CD14-positive monocyte (primary cell): ENCODE measurements at places on chromosomes 2 and 18. TPM values are rescaled to one million over a fixed set of nuclear protein-coding genes. Genes with fewer than 3 reads are reported as not detected.

DNA sequence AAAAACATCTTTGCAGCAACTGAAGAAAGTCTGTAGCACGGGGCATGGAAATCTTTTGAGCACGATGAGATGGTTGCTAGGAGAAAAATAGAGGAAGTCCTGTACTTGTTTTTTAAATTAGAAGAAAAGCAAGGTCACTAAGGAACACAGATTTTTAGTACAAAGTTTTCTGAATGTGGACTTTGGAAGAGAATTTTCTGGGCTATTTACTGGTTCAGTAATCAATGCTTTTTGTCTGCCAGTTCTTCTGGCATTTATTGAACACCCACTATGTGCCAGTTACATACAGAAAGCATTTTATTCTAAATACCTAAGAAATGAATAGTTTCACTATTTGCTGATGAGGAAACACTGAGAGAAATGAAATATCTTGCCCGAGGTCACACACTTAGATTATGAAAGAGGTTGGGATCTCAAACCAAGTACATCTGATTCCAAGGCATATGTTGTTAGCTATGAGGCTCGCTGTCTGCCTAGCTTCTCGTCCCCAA is 15.6 kb upstream of the MAP3K20 start:
- DNase-seq, result peak; percentile 46
- no peaks in the 10 kb centered on the region for H3K27me3 ChIP-seq
- peak overlapping the region; percentile 45 for H3K27ac ChIP-seq

- no peak overlapping the region for H3K27ac ChIP-seq
- no peak overlapping the region for H3K4me3 ChIP-seq
- H3K4me1 ChIP-seq, result no peaks in the 10 kb centered on the region
- H3K27me3 ChIP-seq, result no peaks in the 10 kb centered on the region
- H3K36me3 ChIP-seq, result peaks cover 3% of the 10 kb centered on the region
Measured at GRCh38 chr2:232236200-232236599, 142.4 kb upstream of the ALPP start.

- H3K4me1 ChIP-seq, result no peaks in the 10 kb centered on the region
- no peaks in the 10 kb centered on the region for H3K36me3 ChIP-seq
- DNase-seq, result no peak
- H3K4me3 ChIP-seq, result no peak overlapping the region
- no peaks in the 10 kb centered on the region for H3K27me3 ChIP-seq
Measured at GRCh38 chr18:58796220-58796619, 68.5 kb upstream of the ZNF532 start.

- DNase-seq, result no peak
- H3K36me3 ChIP-seq, result no peaks in the 10 kb centered on the region
- no peaks in the 10 kb centered on the region for H3K4me1 ChIP-seq
Measured at GRCh38 chr2:18243816-18244215, 316.6 kb downstream of the RDH14 start.

DNA sequence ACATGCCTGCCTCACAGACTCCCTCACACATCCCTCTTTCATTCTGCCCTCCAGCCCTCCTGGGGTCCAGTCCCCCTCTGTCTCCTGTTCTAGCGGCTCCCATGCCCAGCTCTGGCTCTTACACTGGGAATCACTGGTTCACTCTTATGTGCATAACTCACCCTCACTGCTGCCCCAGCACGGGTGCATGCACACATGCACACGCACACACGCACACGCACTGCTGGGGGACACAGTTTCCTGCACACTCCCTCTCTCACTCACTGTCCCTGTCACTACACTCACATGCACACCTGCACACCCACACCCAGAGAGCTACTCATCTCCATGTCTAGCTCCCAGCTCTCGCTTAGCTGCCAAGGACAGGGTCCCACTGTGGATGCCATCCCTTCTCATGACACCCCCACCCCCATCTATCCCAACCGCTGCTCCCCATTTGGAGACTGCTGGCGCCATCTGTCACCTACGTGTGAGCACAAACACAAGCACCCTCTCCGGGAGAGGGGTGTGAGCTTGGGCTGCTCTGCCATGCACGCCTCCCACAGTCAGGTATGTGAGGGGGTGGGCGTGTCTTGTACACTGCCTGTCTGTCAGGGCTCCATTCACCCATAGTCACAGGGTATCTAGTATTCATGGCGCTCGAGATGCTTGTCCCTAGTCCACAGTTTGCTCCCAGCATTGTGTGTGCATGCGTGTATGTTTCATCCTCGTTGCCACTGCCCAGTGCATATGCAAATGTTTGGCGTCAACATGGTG is 1.8 kb downstream of the ASIC4 start:
- H3K36me3 ChIP-seq, result no peaks in the 10 kb centered on the region
- H3K4me3 ChIP-seq, result no peak overlapping the region
- no peaks in the 10 kb centered on the region for H3K4me1 ChIP-seq
- no peak overlapping the region for H3K27ac ChIP-seq
- no peak for DNase-seq
- peaks cover 26% of the 10 kb centered on the region for H3K27me3 ChIP-seq

DNA sequence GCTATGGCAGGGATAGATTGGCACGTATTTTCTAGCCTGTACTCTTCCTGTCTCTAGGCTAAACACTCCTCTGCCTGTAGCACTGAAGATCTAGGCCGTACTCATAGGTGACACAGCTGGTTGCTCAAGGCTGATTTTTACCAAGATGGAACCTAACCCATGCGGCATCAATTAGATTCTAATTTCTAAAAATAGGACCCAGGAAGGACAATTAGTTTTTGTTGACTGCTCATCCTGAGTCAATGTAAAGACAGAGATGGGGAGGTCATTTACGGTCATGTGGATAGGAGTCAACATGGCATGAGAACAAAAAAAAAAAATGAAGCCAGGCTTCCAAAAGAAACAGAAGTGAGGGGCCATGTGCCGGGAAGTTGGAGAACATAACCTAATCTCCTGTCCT is 360.7 kb upstream of the ETAA1 start:
- no peak overlapping the region for H3K4me3 ChIP-seq
- DNase-seq, result no peak
- no peaks in the 10 kb centered on the region for H3K36me3 ChIP-seq
- H3K27me3 ChIP-seq, result no peaks in the 10 kb centered on the region
- no peak overlapping the region for H3K27ac ChIP-seq

- no peaks in the 10 kb centered on the region for H3K4me1 ChIP-seq
- no peak overlapping the region for H3K4me3 ChIP-seq
- H3K36me3 ChIP-seq, result no peaks in the 10 kb centered on the region
- DNase-seq, result no peak
- H3K27me3 ChIP-seq, result no peaks in the 10 kb centered on the region
Measured at GRCh38 chr2:227241005-227241404, 76.6 kb downstream of the COL4A3 start.

DNA sequence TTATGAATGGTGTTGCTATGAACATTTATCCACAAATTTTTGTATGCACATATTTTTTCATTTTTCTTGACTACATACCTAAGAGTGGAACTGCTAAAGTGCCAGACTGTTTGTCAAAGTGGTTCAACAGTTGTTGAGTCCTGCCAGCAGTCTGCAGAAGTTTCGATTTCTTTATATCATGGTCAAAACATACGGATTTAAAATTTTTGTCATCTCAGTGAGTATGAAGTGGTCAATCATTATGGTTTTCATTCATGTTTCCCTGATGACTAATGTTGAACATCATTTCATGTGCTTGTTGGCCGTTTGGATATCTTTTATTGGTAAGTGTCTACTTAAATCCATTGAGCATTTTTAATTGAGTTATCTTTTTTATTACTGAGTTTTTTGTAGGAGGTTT is 39.2 kb downstream of the CCDC138 start:
- no peaks in the 10 kb centered on the region for H3K27me3 ChIP-seq
- no peak for DNase-seq
- no peaks in the 10 kb centered on the region for H3K36me3 ChIP-seq
- no peaks in the 10 kb centered on the region for H3K4me1 ChIP-seq
- no peak overlapping the region for H3K4me3 ChIP-seq

DNA sequence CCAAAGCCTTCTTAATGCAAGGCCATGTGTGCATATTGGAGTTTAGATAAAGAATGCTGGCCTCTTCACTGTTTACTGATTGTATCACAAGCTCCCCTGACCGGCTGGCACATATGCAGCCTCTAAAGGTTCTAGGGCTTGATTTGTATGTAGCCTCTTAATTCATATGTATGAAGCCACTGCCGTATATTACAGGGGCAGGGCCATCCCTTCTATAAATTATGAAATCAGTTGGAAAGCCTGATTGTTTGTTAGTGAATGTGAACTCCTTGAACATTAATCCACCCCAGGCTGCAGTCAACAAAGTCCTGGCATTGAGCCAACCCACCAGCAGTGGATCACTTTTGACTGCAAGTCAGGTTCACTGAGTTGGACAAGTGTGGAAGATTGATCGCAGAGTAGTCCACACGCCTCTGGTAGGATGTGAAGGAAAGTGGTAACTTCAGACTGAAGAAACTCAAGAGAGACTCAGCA is 61.6 kb upstream of the PARD3B start:
- DNase-seq, result no peak
- no peak overlapping the region for H3K4me3 ChIP-seq
- H3K36me3 ChIP-seq, result no peaks in the 10 kb centered on the region
- H3K4me1 ChIP-seq, result no peaks in the 10 kb centered on the region

DNA sequence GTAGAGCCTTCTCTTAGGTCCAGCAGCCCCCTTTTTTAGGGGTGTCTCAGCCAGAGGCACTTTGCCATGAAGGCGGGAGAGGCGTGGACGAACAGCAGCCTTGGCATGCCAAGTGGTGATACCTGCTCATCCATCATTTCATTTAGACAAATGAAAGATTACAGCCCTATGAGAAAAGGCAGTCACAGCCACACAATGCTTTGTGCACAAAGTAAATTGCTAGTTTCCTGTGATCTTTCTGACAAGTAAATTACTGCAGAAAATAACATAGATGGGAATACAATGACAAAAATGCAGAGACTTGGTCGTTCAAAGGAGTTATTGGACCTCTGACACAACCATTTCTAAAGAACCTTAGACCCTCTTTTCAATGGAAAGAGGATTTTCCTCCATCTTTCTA is 94.9 kb downstream of the RND3 start:
- DNase-seq, result no peak
- H3K27ac ChIP-seq, result no peak overlapping the region
- H3K4me1 ChIP-seq, result no peaks in the 10 kb centered on the region

DNA sequence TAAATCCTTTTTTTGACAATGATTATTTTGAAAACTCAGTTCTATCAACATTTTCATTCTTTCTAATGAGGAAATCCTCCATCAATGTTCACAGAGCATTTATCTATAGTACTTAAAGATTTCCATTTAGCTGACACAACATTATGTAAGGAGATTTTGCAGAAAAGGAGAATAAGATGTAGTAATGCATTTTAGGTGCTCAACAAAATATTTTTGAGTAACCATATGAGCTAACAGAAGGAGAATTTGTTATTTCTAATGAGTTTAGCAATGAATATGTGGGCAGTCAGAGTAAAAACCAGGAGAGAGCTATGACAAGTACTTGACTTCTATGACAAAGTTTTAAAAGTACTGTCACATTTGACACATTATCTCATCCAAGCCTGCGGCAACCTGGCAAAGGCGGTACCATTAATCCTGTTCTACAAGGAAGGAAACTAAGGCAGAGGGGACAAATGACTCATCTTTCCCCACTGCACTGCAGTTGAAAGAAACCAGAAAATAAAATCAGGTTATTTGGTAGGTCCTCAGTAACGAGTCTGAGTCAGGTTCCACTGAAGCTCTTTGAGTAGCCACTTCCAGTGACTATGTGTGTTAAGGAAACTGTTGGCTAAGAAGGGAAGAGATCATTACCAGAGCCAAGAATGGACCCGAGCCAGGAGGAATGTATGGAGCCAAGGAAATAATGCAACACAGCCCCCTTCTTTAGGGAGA is 134.1 kb upstream of the ITGB6 start:
- H3K27ac ChIP-seq, result no peak overlapping the region
- no peaks in the 10 kb centered on the region for H3K27me3 ChIP-seq
- peaks cover 6% of the 10 kb centered on the region for H3K36me3 ChIP-seq
- no peak for DNase-seq
- peaks cover 5% of the 10 kb centered on the region for H3K4me1 ChIP-seq

GRCh38 chr2:11775384-11775783 is 29.0 kb downstream of the LPIN1 start:
- H3K27me3 ChIP-seq, result no peaks in the 10 kb centered on the region
- no peak overlapping the region for H3K27ac ChIP-seq
- peaks cover 20% of the 10 kb centered on the region for H3K4me1 ChIP-seq
- no peak overlapping the region for H3K4me3 ChIP-seq

- no peak overlapping the region for H3K4me3 ChIP-seq
- no peak overlapping the region for H3K27ac ChIP-seq
- H3K4me1 ChIP-seq, result no peaks in the 10 kb centered on the region
Measured at GRCh38 chr18:40566510-40566844, 1388.6 kb upstream of the PIK3C3 start.

DNA sequence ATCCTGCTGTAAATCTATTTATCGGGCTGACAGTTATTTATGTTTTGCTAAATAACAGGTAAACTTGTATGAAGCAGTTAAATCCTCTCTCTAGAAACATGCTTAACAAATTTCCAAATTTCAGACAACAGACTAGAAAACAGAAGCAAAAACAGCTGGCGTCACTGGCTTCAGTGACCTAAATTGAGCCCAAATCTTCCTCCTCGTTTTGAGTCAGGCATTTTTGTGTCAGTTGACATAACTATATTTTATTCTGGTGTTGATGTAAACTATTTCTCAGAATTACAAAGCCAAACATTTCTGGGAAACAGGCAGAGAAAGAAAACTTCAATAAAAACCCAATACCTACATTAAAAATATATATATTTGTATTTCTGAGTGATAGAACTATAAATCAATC is 21.7 kb downstream of the RBMS1 start:
- no peaks in the 10 kb centered on the region for H3K27me3 ChIP-seq
- no peaks in the 10 kb centered on the region for H3K4me1 ChIP-seq
- no peak overlapping the region for H3K4me3 ChIP-seq
- H3K27ac ChIP-seq, result no peak overlapping the region
- DNase-seq, result no peak

- no peaks in the 10 kb centered on the region for H3K36me3 ChIP-seq
- H3K4me1 ChIP-seq, result no peaks in the 10 kb centered on the region
- H3K27me3 ChIP-seq, result no peaks in the 10 kb centered on the region
- DNase-seq, result no peak
Measured at GRCh38 chr2:195408811-195409210, 248.2 kb upstream of the SLC39A10 start.

- no peak overlapping the region for H3K27ac ChIP-seq
- no peaks in the 10 kb centered on the region for H3K27me3 ChIP-seq
- no peaks in the 10 kb centered on the region for H3K36me3 ChIP-seq
- H3K4me3 ChIP-seq, result no peak overlapping the region
Measured at GRCh38 chr2:224014336-224014735, 24.8 kb downstream of the SERPINE2 start.

GRCh38 chr18:36688020-36688965 is 140.5 kb downstream of the TPGS2 start:
- H3K27me3 ChIP-seq, result no peaks in the 10 kb centered on the region
- no peaks in the 10 kb centered on the region for H3K4me1 ChIP-seq
- no peak overlapping the region for H3K27ac ChIP-seq
- DNase-seq, result no peak
- no peak overlapping the region for H3K4me3 ChIP-seq

Gene ABHD1
- 0.25 TPM for polyA plus RNA-seq

Gene RGPD3
- polyA plus RNA-seq, result not detected

Gene SCYGR4
- not detected in 2 replicates for polyA plus RNA-seq

Gene ALLC
- not detected for polyA plus RNA-seq

Gene NCKAP5
- polyA plus RNA-seq, result not detected

Gene DPP10
- not detected for polyA plus RNA-seq

Gene RAPH1
- polyA plus RNA-seq, result 5.1 TPM

Gene SLC9A4
- polyA plus RNA-seq, result not detected
